Neural progenitor cell (in vitro differentiated cells): ENCODE measurements at places on chromosomes 3 and 15. TPM values are rescaled to one million over a fixed set of nuclear protein-coding genes. Genes with fewer than 3 reads are reported as not detected.

DNA sequence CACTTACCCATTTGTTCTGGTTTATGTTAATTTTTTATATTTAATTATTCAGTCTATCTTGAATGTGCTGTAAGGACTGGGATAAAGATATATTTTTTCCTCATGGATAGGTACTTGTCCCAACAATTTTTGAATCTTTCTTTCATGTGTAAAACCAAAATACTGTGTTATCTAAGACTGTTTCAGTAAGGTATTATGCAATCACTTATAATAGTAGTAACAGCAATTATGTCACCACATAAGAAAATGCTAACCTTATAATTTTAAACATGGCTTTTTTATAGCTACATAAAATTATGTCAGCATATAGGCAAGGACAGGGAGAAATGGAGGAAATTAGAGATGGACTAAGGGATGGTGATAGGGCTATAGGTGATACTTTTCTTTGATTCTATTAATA lies 2.9 kb upstream of the CTDSPL start:
- DNase-seq: no peak

DNA sequence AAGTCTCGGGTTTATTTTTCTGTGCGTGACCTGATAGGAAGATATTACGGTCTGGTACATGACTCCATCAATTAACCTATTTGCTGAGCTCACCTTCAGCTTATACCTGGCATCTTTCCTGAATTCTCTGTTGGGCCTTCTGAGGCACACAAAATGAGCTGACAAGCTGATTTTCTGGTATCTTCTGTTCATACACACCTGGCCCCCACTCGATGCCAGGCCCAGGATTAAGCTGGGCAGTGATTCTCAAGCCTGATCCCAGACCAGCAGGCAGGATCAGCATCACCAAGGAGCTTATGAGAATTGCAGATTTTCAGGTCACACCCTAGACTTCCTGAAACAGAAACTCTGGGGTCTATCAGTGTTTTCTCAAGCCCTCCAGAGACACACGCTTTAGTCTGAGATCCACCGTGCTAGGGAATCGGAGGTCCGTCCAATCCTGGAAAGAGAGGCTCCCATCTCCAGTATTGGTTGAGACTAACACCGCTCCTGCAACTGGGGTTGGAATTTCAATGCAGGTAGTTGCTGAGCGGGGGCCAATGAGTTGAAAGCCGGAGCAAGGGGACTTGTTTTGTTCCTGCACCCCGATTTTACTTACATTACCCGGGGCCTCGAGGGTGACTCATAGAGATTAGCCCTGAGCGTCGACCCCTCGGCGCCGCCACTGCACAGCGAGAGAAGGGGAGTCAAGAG lies 636 bp upstream of the EIF1B start:
- DNase-seq: no peak

GRCh38 chr3:27717200-27717852 lies 4.8 kb downstream of the EOMES start:
- no peak for DNase-seq

GRCh38 chr3:13318626-13319470 lies 101.3 kb downstream of the NUP210 start:
- no peak for DNase-seq

GRCh38 chr3:28612232-28612631 lies 263.6 kb upstream of the AZI2 start:
- DNase-seq: no peak

- DNase-seq: no peak
Measured at GRCh38 chr3:129560911-129561594, 18.1 kb downstream of the H1-8 start.

- no peak for DNase-seq
Measured at GRCh38 chr3:39254806-39255449, 24.9 kb downstream of the CX3CR1 start.

- DNase-seq: no peak
Measured at GRCh38 chr15:63530235-63530634, 25.8 kb downstream of the USP3 start.

DNA sequence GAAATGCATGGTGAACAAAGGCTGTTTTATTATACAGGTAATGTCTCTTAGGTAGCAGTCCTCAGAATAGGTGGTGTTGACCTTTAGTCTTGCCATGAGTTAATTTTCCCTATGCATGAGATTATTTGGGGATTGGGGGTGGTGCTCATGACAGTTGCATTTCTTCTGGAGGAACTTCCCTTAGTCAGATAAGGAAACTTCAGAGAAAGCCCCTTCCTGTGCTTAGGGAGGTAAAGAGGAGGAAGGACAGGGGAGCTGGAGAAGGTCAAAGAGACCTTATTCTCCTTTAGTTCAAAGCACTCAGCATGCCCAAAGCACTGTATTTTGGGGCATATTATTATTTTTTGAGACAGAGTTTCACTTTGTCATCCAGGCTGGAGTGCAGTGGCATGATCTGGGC lies 47.7 kb downstream of the ZBTB11 start:
- DNase-seq: no peak

- no peak for DNase-seq
Measured at GRCh38 chr3:8660175-8661118, 15.8 kb upstream of the SSUH2 start.

Gene SLC51A
- total RNA-seq: 0.28 TPM in 1 of 2 replicates, not detected in the other

Gene MCTP2
- total RNA-seq: 0.17 and 0.56 TPM in 2 replicates

Gene CEP97
- 38.2 and 46.1 TPM in 2 replicates for total RNA-seq

Gene SAMMSON
- not detected in 2 replicates for total RNA-seq

Gene DPPA2
- total RNA-seq: 1.2 and 1.8 TPM in 2 replicates

Gene ITIH1
- total RNA-seq: not detected in 2 replicates
